ENCODE measurements at places on chromosomes 1 and 21. TPM values are rescaled to one million over a fixed set of nuclear protein-coding genes. Genes with fewer than 3 reads are reported as not detected.
A peak's percentile ranks its signal among the peaks of the same experiment; 100 is the strongest.

S100A7 gene
- not detected for total RNA-seq

OR10J1 gene
- total RNA-seq, result not detected

- no peak for DNase-seq
Observed at GRCh38 chr1:112954017-112954650, 1.9 kb downstream of the SLC16A1 start.

DNA sequence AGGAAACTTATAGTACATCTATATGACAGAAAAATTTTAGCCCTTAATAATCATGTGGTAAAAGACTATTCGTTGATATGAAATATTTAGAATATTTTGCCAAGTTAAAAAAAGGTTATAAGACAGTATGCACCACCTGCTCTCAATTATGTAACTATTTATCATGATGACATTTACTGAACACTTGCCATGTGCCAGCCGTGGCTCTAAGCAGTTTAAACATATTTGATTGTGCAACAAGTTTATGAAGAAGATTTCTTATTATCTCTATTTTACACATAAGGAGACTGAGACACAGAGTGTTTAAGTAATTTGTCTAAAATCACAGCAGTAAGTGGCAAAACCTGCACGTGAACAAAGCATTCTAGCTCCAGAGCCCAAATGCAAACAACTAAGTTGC, 199.3 kb upstream of the JUN start:
- no peak for DNase-seq

DNA sequence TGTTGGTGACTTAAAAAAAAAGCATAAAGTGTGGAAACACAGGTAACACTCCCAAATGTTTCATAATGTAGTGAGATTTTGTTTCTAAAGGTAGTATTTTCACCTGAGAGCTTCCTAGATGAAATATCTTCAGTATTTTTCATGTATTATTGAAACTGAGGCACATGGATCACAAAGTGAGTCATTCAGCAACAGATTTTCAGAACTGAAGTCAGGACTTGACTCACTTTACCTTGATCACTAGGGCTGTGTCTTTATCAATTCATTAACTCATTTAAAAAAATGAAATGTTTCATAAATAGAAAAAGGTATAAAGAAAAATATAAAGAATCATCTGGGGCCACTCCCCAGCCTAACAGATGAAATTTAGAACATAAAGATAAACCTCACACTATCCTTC, 66.5 kb upstream of the RCC1 start:
- no peak for DNase-seq

GRCh38 chr1:207984831-207985572, 74.1 kb upstream of the CD34 start:
- no peak for DNase-seq

PRKAA2 gene
- total RNA-seq, result 4.4 TPM

DNA sequence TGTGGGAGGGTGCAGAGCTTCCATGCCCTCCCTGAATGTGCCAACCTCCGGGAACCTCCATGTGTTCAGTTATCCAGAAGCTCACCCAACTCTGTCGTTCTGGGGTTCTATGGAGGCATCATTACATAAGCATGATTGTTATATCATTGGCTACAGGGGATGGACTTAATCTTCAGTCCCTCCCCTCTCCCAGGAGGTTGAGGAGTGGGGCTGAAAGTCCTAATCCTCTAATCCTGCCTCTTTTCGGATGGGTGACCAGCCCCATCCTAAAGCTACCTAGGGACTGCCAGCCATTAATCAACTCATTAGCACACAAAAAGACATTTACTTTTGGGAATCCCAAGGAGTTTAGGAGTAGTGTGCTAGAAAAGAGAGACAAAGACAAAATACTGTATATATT, 32.0 kb upstream of the PSEN2 start:
- DNase-seq, result no peak

IGSF5 gene
- total RNA-seq, result 0.75 TPM

PPM1J gene
- total RNA-seq, result 9.6 TPM

- peak; percentile 88 for DNase-seq
Observed at GRCh38 chr1:115976062-115976920, at the start of gene SLC22A15. Gene SLC22A15 (plus strand): TSS chr1:115976513. CDS start chr1:115976628, 115 bp downstream.

DNA sequence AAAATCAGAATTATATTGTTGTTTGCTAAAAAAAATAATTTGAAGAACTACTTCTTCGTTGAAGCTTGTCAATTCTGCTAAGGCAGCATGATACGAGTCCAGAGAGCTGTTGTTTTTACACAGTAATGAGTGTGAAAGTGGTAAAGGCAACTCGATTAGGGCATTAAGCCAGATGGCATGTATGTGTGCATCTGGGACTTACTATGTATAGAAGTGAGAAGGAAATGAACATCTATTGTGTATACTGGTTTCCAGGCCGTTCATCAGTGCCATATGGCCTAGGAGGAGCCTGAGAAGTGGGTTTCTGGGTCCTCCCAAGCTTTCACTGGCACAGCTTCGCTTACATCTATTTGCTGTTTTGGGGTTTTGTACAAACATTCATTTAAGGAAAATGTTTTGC, 5.7 kb downstream of the CTPS1 start:
- no peak for DNase-seq

- DNase-seq, result peak; percentile 75
Observed at GRCh38 chr1:10901091-10901890, 104.8 kb upstream of the CASZ1 start.

- no peak for DNase-seq
Observed at GRCh38 chr1:237091691-237092090, 49.7 kb downstream of the RYR2 start.

- no peak for DNase-seq
Observed at GRCh38 chr1:203267912-203268311, 37.4 kb upstream of the BTG2 start.

FMO5 gene
- total RNA-seq, result 13.9 TPM

- no peak for DNase-seq
Observed at GRCh38 chr1:233295975-233296322, 424 bp upstream of the PCNX2 start.

OPN3 gene
- total RNA-seq, result 9.0 TPM

KRTAP7-1 gene
- not detected for total RNA-seq

PRAMEF5 gene
- not detected for total RNA-seq

- DNase-seq, result no peak
Observed at GRCh38 chr1:150389650-150390049, 25.7 kb downstream of the RPRD2 start.
